Stimulated activated CD4-positive, alpha-beta T cell treated with anti-CD3 and anti-CD28 coated beads, Interleukin-4, amount 100 ng/mL, for 48 hours (primary cell): ENCODE measurements at places on chromosomes 7 and 10.

GRCh38 chr10:132578287-132578951 lies 40.8 kb downstream of the INPP5A start:
- DNase-seq = no peak

DNA sequence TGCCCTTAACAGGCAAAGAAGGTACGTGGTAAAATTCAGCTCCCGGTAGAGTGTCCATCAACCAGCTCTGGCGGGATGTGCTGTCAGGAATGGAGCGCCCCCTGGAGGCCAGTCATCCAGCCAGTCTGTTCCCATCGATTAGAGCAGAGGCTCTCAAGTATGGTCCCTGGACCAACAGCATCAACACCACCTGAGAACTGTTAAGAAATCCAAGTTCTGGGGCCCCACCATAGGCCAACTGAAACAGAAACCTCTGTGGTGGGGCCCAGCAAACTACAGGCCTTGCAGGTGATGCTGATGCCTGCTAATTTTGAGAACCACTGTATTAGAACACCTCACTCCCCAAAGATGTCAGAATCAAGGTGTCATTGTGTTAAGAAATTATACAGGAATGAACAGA lies 109.2 kb downstream of the DPY19L1 start:
- DNase-seq = peak; percentile 59

DNA sequence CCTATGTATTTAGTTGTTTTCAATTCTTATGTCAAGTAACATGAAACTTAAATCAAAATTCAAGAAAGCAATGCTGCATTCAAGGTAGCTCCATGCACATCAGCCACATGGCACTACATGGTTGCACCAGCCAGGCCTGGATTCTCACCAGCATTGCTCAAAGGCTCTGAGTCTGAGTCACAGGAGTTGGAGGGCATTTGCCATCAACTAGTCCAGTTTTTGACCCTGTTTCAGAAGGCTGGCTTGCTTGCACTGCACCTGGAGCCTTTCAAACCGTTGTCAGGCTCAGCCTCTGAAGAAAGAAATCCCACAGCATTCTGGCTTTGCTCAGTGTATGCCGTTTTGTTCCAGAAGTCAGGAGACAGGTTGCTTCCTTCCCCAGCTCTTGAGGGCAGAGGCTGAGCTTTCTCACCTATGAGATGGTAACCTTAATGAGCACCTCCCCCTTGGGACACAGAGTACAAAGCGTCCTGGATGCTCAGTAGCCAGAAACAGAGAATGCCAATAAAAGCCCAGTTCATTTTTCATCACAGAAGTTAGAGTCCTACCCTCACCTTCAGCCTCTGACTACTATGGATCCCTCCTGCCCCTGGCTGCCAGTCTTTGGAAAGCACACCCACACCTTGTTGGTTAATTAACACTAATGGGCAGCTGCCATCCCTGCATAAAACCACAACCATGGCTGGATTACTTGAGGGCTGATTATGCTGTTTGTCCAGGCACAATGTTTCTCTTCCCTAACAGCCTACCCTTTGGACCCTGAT lies 288.4 kb upstream of the LRRTM3 start:
- no peak for DNase-seq

DNA sequence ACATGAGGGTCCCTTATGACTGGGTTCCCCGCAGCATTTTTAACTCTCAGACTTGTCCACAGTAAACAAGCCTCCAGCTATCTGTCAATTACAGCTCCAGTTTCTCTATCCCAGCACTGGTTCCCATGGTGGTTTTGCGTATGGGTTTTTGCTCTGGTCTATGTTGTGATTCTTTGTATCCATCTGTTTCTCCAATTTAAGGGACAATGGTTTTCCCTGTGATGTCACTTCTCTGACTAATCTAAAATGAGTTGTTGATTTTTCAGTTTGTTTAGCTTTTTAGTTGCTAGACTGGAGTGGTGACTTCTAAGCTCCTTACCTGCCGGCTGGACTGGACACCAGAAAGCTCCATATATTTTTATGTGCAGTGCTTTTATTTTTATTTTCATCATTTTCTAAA lies 303.7 kb downstream of the INHBA start:
- DNase-seq = no peak

DNA sequence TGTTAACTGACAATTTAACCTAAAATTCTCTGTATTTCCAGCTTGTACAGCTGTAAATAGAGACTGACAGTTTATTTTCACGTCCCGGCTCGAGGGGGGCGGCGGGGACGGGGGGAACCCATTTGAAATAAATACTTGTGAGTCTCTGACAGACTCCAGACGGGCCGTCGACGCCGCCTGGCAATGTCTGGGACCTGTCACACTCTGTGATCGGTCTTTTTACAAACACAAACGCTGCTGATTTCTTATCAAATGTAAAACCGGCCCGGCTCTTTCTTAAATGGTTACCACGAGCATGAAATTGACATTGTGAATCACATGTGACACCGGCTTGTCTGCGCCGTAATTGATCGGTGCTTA lies 57.0 kb downstream of the UNCX start:
- no peak for DNase-seq
